ENCODE measurements at places on chromosomes 4 and X. TPM values are rescaled to one million over a fixed set of nuclear protein-coding genes. Genes with fewer than 3 reads are reported as not detected.

- DNase-seq = no peak
Observed at GRCh38 chr4:30103455-30103854, 616.7 kb upstream of the PCDH7 start.

- no peak for DNase-seq
Observed at GRCh38 chr4:146976145-146976544, 30.5 kb upstream of the TTC29 start.

DNA sequence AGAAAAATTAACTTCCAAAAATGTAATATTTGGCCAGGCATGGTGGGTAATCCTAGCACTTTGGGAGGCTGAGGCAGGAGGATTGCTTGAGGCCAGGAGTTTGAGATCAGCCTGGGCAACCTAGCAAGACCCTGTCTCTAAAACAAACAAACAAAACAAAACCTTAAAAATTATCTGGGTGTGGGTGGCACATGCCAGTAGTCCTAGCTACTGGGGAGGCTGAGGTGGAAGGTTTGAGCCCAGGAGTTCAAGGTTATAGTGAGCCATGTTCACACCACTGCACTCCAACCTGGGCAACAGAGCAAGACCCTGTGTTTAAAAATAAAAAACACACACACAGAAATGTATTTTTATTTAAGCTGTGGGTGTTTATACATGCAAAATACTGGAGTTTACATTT, 12.0 kb downstream of the FAM120C start:
- no peak for DNase-seq

DNA sequence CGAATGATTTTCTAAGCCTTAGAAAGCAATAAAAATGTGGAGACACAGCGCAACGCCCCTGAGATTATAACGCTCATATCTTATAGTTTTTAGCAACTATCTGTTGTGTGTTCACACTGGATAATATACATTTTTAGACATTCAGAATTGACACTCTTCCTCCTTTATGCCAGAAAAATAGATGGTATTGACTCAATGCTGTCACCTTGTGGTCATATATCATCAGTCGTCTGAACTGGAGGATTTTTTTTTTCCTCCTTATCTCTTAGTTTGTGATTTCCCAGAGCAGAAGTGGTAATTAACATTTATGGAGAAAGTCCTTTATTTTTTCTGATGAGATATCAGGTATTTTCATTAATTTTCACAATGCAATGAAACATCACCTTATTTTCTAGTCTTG, 759.6 kb downstream of the RAB28 start:
- no peak for DNase-seq

- no peak for DNase-seq
Observed at GRCh38 chr4:76904646-76905190, 6.8 kb upstream of the SOWAHB start.

- no peak for DNase-seq
Observed at GRCh38 chr4:118935819-118936218, 47.2 kb downstream of the SYNPO2 start.

GRCh38 chr4:38611676-38612075, 52.3 kb upstream of the KLF3 start:
- DNase-seq = no peak

- DNase-seq = no peak
Observed at GRCh38 chr4:1623400-1623799, 60.7 kb downstream of the FAM53A start.

- no peak for DNase-seq
Observed at GRCh38 chr4:99998062-99998867, 48.2 kb upstream of the H2AZ1 start.

GRCh38 chr4:85929961-85930665, 429.7 kb downstream of the MAPK10 start:
- no peak for DNase-seq

- no peak for DNase-seq
Observed at GRCh38 chrX:11585174-11585573, 80.5 kb downstream of the ARHGAP6 start.

- no peak for DNase-seq
Observed at GRCh38 chr4:6806924-6807626, 24.5 kb downstream of the KIAA0232 start.

DNA sequence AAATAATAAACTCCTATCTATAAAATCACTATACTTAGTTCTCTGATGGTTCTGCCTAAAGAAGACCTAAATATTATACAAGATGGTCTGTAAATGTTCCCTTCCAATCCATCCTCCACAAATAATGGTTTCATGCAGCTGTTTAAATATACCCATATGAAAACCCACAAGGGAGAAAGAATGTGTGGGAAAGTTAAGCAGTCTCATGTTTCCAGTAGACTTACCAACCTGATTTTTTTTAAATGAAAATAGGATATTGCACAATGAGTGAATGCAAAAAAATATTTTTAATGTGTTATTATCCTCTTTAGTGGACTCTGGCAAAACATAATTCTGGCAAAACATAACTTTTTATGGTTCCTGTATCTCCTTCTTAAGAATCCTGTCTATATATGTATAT, 23.3 kb downstream of the CAMK2D start:
- DNase-seq = no peak

- no peak for DNase-seq
Observed at GRCh38 chrX:46666831-46667230, 92.1 kb downstream of the SLC9A7 start.

GRCh38 chr4:103774326-103774825, 54.6 kb upstream of the TACR3 start:
- DNase-seq = no peak

DNA sequence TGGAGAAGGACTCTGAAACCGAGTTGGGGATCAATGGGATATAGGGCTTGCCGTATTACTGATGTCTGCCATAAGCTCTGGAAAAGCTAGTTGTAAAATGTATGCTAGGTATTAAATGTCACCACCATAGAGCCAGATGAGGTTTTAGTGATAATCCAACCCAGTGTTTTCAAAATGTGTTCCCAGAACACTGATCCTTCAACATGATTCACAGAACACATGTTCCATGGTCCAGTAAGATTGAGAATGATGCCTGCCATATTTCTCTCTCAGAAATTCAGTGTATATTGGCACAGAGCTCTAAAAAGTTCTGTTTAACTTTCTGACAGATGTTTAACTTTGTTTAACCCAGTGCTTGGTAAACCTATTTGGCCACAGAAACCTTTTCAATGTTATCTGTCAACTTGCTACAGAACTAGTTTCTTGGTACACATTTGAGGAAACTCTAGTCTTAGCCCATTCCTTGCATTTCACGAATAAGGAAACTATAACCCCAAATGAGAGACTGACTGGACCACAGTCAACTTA, 160.2 kb downstream of the PALLD start:
- DNase-seq = no peak

DNA sequence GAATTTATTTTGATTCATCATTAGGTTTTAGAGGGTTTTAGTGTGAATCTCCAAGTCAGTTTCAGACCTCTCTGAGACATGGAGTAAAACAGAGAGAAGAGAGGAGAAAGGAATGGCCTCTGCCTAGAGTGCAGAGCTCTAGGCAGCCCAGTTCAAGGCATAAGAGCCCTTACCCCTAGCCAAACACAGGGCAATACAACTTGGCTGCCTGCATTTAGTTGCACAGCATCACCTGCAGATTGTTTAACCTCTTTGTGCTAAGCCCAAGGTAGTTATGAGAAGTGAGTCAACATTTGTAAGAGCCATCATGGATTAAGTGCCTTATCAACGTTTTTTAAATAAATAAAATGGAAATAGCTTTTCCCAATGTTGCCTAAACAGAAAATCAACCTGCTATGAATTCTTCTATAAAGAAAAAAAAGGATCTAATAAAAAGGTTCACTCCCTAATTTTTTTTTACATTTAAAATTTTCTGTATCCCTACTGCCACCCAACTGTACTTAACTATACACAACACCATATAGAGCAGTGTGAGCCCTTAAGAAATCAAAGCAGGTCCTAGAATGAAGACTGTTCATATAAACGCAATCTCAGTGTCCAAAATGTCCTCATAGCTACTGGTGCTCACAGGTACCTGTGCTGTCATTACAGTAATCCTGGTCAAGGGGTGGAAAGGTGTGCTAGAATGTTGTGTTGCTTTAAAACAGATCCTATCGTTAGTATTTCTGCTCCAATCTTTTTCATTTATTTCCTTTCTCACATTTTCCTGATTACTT, 36.0 kb downstream of the PF4 start:
- DNase-seq = no peak

GRCh38 chrX:44506678-44507077, 36.0 kb downstream of the FUNDC1 start:
- DNase-seq = no peak

- no peak for DNase-seq
Observed at GRCh38 chr4:184873054-184873453, 47.3 kb upstream of the ACSL1 start.

GRCh38 chrX:19863212-19863856, 24.1 kb downstream of the SH3KBP1 start:
- peak; percentile 31 for DNase-seq

- DNase-seq = no peak
Observed at GRCh38 chr4:181541396-181541795, 701.8 kb upstream of the TENM3 start.

GRCh38 chrX:24748196-24748595, 54.5 kb downstream of the POLA1 start:
- DNase-seq = no peak

- no peak for DNase-seq
Observed at GRCh38 chr4:14348506-14348905, 653.8 kb upstream of the CPEB2 start.

- DNase-seq = no peak
Observed at GRCh38 chr4:150418757-150419410, 163.1 kb upstream of the MAB21L2 start.

- DNase-seq = no peak
Observed at GRCh38 chr4:30413915-30414314, 306.3 kb upstream of the PCDH7 start.

DNA sequence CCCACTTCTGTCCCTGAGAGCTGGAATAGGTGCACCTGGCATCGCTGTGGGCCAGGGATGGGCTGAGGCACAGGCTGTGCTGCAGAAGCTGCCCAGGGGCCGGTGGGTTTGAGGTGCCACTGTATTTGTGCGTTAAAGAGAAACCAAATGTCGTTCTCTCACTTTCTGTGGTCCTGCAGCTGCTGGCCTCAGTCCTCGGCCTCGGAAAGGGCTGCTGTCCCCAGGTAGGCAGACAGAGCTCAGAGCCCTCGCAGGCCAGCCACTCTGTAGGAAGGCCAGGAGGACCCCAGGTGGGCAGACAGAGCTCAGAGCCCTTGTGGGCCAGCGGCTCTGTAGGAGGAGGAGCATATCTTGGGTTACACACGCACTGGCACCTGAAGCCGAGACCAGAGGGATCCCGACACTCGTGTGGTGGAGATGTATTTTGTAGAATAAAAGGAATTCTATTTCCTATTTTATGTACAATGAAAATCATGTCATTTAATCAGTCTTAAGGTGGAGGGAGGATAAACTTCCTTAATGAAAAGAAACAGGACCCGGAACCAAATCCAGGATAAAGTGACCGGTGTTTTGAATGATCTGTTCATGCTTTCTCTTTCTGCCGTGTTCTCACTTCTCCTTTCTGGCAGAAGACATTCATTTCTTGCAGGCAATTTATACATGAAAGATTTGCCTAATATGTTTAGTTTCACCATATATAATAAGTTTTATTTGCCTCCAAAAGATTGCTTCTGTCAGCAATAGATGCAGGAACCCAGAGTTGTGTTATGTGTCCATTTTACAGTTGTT, 54.4 kb upstream of the HGFAC start:
- no peak for DNase-seq

- no peak for DNase-seq
Observed at GRCh38 chr4:3658530-3658913, 107.7 kb upstream of the ADRA2C start.

- DNase-seq = no peak
Observed at GRCh38 chr4:87354168-87355102, 31.8 kb upstream of the HSD17B13 start.

DNA sequence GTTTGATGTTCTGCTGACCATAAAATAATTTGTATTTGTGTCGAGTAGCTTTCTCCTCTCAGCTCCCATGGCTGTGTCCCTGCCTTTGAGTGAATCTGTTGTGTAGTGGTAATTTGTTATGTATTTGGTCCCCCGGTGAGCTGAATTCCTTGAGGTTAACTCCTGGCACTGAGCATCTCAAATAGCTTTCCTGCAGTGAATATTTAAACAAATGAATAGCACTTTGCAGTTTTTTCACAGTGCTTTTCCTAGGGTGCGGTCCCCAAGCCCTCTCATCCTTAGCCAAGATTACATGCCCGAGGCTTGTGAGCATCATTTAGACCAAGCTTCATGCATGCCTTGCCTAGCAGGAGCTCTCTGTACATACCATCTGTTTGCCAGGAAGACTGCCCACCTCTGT, 74.2 kb downstream of the CLDN34 start:
- DNase-seq = no peak

GRCh38 chr4:116866106-116866505, 219.3 kb downstream of the TRAM1L1 start:
- no peak for DNase-seq

DNA sequence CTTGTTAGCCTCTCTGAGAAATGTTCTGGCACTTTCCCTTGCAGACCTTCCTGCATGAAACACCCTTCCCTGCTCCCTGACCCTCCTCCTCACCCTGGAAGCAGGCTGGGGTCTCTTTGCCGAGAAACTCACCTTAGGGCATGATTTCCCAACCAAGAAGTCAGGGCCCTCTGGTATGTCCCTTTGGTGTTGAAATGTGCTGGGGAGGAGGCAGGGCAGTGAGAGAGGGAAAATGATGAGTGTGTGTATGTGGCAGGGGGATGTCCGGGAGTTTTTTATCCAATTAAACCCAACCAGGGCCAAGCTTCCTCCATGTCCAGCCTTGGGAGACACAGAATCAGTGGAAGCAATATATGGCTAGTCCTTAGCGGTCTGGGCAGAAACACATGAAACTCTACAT, 5.1 kb downstream of the ELF4 start:
- DNase-seq = no peak

GRCh38 chr4:149631629-149632028, 184.0 kb downstream of the IQCM start:
- DNase-seq = no peak

The GAB3 gene
- total RNA-seq = 14.1 TPM

The HPGD gene
- total RNA-seq = 1.1 TPM

The DRP2 gene
- total RNA-seq = 0.05 TPM

The CT83 gene
- not detected for total RNA-seq

The CTSO gene
- 6.2 TPM for total RNA-seq

The TEX13D gene
- total RNA-seq = not detected

The AKAP14 gene
- total RNA-seq = not detected

The FAT1 gene
- total RNA-seq = 61.8 TPM

The WAS gene
- total RNA-seq = 2.6 TPM

The RPS6KA6 gene
- total RNA-seq = 0.37 TPM

The IQSEC2 gene
- total RNA-seq = 12.0 TPM

The EBP gene
- total RNA-seq = 55.4 TPM

The EGFL6 gene
- not detected for total RNA-seq

The NDNF gene
- 9.0 TPM for total RNA-seq

The TNMD gene
- not detected for total RNA-seq

The ARHGAP36 gene
- not detected for total RNA-seq

The FUNDC1 gene
- 25.7 TPM for total RNA-seq

All from left ventricle myocardium superior (tissue), 1 donor.